ENCODE measurements at places on chromosomes 6 and 20. TPM values are rescaled to one million over a fixed set of nuclear protein-coding genes. Genes with fewer than 3 reads are reported as not detected.

- no peaks in the 10 kb centered on the region for H3K36me3 ChIP-seq
- H3K4me3 ChIP-seq: no peak overlapping the region
- H3K27me3 ChIP-seq: no peaks in the 10 kb centered on the region
- DNase-seq: peak; percentile 15
- no peak overlapping the region for H3K27ac ChIP-seq
Observed at GRCh38 chr6:81172056-81172740, 580.3 kb downstream of the TENT5A start.

DNA sequence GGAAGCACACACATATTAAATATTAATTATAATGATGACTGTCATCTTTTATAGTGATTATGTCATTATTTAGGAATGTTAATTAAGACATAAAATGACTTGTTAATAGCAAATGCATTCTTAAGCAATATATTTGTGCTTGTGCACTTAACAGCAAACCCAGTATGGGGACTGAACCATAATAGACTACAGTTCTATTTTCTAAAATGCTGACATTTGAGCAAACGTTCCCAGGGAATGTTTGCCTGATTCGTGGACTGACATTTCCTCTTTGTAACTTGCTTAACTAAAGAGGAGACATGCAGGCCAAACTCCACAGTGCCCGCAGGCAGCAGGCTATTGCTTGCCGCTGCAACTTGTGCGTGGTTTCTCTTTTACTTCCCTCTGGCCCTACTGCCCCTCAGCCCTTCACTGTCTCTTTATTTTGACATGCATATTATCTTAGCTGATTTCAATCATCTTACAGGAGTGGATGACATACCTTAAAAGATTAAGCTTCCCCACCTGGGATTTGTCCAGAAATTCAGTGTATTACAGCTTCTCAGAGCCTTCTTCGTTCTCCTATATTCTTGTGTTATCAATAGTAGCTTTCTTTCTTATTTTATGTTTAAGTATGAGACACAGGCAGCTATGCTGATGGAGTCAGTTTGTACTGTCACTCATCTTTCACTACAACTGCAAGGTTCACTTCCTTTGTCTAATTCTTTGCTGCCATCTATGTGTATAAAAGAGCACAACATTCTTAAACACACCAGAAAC is 141.5 kb downstream of the GMDS start:
- H3K27ac ChIP-seq: peak overlapping the region; percentile 29
- no peaks in the 10 kb centered on the region for H3K36me3 ChIP-seq
- no peaks in the 10 kb centered on the region for H3K27me3 ChIP-seq
- peak; percentile 19 for DNase-seq
- H3K4me3 ChIP-seq: no peak overlapping the region
- peaks cover 6% of the 10 kb centered on the region for H3K4me1 ChIP-seq

DNA sequence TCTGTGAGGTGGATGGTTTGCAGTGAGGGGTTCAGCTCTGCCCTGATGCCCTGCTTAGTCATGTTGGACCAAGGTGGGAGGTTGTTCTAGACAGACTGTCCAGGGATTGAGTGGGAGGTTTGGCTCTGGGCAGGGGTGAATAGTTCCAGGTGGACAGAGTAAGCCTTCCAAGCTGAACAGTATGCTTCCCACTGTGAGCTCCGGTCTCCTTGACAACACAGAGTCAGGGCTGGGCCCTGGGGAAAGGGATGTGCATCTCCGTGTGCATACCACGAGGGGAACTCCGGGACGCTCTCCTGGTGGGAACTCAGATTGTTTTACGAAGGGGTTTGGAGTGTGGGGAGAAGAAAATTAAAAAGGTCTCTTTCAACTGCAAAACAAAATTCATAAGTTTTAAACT is 174.7 kb downstream of the DHX35 start:
- DNase-seq: no peak
- H3K4me1 ChIP-seq: no peaks in the 10 kb centered on the region
- no peak overlapping the region for H3K4me3 ChIP-seq
- no peaks in the 10 kb centered on the region for H3K36me3 ChIP-seq

DNA sequence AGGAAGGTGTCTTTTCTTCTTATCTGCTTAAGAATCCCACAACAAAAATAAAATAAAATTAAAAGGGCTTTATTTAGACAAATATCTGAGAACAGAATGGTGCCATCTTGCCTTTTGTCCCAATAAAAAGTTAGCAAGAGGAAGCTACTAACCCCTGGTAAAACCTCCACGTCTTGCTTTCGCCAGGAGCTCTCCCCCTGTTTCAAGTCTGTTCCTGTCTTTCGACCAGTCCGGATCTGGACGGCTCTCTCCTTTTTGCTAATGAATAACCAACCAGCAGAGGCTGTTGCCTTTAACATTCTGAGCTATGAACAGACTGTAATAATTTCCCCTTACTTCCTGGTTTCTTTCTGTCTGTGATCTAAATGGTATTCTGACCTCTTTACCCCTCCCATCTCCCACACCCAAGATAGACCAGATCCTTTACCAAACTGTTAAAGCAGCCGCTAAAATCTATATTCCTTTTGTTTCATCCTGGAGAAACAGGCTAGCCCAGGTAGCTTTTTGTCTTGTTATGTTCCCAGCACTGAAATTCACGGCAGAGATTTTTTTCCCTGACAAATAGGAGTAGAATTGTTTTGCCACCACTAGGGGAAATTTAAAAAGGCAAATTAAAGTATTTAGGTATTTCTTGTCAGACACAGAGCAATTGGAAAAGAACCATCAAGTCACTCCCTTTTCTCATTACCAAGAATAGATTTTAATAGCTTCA is at the start of gene FRK:
TSS of gene FRK (minus strand) at position 320 of the 712 bp plus-strand sequence. CDS start 580 bp downstream, outside the sequence.
- H3K27me3 ChIP-seq: no peaks in the 10 kb centered on the region
- H3K4me1 ChIP-seq: peaks cover 28% of the 10 kb centered on the region
- H3K36me3 ChIP-seq: no peaks in the 10 kb centered on the region

The AP5S1 gene
- 12.1 TPM for total RNA-seq

GRCh38 chr6:150302520-150303176 is 66.2 kb upstream of the IYD start:
- H3K4me3 ChIP-seq: no peak overlapping the region
- no peaks in the 10 kb centered on the region for H3K27me3 ChIP-seq
- DNase-seq: peak; percentile 56
- H3K27ac ChIP-seq: no peak overlapping the region

DNA sequence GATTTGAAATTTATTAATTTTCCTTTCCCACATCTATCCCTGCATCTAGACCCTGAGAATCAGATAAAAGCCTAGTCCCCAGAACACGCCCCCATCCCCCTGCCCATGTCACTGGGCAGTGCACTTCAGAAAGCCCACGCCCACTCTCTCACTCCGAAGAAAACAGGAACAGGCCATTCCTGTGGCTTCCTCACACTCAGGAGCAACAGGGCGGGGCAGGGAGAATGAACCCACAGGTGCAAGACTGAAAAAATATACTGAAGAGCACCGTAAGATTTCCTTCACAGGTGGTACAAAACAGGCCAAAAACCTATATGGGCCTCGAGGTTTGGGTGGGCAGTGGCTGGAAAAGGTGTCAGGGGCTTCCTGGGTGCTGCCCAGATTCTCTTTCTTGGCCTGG is 3.4 kb downstream of the OXT start:
- H3K4me1 ChIP-seq: peaks cover 9% of the 10 kb centered on the region
- H3K36me3 ChIP-seq: no peaks in the 10 kb centered on the region
- no peak overlapping the region for H3K4me3 ChIP-seq
- H3K27ac ChIP-seq: no peak overlapping the region
- DNase-seq: no peak

DNA sequence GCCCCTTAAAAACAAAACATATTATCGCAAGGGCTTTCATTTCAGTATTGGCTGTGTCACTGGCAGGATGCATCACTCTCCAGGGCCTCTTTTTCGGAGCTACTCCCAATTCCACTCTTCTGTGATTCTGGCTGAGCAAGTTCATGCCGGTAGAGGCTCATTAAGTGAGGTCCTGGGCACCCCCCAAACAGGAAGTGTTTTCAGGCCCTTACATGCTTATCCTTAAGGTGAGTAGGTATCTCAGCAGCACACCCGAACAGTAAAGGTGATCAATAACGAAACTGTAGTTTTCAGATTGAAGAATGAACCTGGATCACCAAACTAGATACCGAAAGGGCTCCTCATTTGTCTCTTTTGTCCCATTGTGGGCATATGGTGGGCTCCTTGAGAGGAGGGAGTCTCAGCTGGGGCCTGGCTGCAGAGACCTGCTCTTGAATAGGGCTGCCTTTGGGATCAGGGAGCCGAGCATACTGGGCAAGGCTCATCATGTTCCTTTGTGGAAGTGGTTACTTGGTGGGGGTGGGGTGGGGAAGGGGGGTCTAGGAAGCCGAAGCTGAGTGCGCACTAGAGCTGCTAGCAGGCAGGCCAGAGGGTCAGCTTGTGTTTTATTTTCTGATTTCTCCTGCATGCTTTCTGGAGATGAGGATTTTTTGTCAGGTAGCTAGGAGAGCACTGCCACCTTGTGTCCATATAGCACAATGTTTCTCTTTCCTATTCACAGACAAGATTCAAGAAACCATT is 65.2 kb downstream of the CDS2 start:
- DNase-seq: peak; percentile 51
- no peaks in the 10 kb centered on the region for H3K4me1 ChIP-seq
- H3K27ac ChIP-seq: peak overlapping the region; percentile 15
- H3K36me3 ChIP-seq: no peaks in the 10 kb centered on the region

- DNase-seq: no peak
- no peaks in the 10 kb centered on the region for H3K27me3 ChIP-seq
- H3K4me1 ChIP-seq: no peaks in the 10 kb centered on the region
- no peak overlapping the region for H3K4me3 ChIP-seq
- no peak overlapping the region for H3K27ac ChIP-seq
Observed at GRCh38 chr6:167789358-167789757, 37.4 kb upstream of the AFDN start.

- no peak for DNase-seq
- H3K27ac ChIP-seq: no peak overlapping the region
- no peak overlapping the region for H3K4me3 ChIP-seq
- no peaks in the 10 kb centered on the region for H3K4me1 ChIP-seq
- H3K27me3 ChIP-seq: no peaks in the 10 kb centered on the region
Observed at GRCh38 chr6:19153270-19153980, 683.7 kb upstream of the ID4 start.

The LPA gene
- total RNA-seq: not detected

DNA sequence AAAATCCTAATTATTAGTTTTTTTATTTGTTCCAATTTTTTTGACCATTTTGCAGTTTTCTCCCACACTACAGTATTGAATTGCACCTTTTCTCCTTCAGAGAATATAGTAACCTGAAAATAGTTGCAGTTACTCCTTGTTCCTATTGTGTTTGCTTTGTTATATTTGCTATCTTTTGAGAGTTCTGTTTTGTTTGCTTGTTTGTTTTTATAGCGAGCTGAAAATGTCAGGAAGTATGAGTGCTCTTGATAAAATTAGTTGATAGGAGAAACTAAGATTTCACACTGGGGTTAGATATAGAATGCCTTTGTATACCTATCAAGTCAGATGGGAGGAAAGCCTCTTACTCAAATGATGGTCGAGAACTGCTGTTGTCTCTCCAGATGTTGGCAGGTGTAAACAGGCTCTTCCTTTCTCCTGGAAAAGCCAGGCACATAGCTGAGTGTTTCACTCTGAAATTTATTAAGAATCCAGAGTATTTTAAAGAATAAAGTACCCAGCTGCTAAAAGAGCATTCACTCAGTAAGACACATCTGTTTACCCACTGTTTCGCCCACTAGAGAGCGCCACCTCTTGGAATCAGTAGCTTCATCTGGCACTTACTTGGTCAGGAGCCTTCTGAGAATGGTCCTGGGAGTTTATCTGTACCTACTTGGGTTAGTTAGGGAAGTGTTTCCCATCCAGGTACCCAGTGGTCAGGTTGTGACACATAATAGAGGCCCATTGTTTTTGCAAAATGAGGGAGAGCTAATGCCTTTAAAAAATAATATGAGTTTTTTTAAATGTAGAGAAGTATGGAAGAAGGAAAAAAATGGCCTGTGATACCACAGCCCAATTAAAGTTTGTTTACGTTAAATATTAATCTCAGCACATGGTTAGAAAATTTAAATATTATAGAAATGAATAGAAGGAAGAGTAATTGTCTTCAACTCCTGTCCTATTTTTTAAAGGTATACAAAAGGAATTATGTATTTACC is 11.2 kb downstream of the NT5DC1 start:
- no peak overlapping the region for H3K27ac ChIP-seq
- H3K36me3 ChIP-seq: peaks cover 17% of the 10 kb centered on the region
- H3K4me3 ChIP-seq: no peak overlapping the region
- no peaks in the 10 kb centered on the region for H3K27me3 ChIP-seq
- H3K4me1 ChIP-seq: no peaks in the 10 kb centered on the region

The LINC00237 gene
- total RNA-seq: not detected

DNA sequence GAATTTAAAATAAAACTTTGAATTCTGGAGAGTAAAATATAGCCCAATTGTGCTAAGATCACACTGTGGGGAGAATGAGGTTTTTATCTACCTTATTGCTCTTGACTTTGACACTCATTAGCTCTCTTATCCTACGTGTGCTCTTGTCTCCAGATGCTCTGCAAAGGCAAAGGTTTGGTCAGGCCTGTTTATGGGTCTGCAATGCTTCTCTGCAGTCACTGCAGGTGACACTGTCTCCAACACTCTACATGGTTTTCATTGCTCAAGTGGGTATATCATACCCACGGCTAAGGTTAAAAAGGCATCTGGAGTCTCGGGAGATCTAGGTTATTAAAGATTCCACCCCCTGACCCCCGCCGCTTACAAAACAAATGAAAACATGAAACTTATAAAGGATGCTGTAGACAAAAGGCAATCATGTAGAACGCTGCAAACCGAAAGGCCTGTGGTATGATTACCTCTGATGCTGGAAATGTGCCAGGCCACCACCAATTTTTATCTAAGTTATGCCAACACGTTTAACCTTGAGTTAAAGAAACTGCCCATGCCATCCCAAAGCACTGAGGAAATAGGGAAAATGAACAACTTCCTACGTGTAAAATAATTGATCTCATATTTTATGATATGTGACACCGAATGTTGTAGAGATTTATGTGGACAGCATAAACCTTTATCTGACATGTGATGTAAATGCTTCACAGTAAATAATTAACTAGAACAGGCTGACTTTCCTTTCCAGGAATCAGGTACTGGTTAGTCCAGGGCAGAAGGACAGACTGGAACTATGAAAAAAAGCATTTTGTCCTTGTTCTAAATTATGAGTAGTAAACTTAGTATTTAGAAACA is 238.2 kb upstream of the NOX3 start:
- H3K27me3 ChIP-seq: no peaks in the 10 kb centered on the region
- H3K4me3 ChIP-seq: no peak overlapping the region
- no peak overlapping the region for H3K27ac ChIP-seq
- H3K4me1 ChIP-seq: no peaks in the 10 kb centered on the region

GRCh38 chr6:29553268-29554057 is 6.1 kb downstream of the UBD start:
- no peaks in the 10 kb centered on the region for H3K4me1 ChIP-seq
- no peaks in the 10 kb centered on the region for H3K27me3 ChIP-seq
- H3K4me3 ChIP-seq: no peak overlapping the region
- H3K36me3 ChIP-seq: no peaks in the 10 kb centered on the region
- DNase-seq: no peak

GRCh38 chr6:87645080-87645479 is 55.1 kb downstream of the ORC3 start:
- H3K4me3 ChIP-seq: no peak overlapping the region
- H3K36me3 ChIP-seq: 0 out of 2 replicates have a peak, but pooled peaks cover 2% of the 10 kb centered on the region
- no peak overlapping the region for H3K27ac ChIP-seq

GRCh38 chr6:44855562-44856411 is 468.3 kb downstream of the CDC5L start:
- H3K4me1 ChIP-seq: no peaks in the 10 kb centered on the region
- no peaks in the 10 kb centered on the region for H3K27me3 ChIP-seq
- no peak overlapping the region for H3K4me3 ChIP-seq
- no peaks in the 10 kb centered on the region for H3K36me3 ChIP-seq
- DNase-seq: no peak

The DACT2 gene
- total RNA-seq: not detected
